NB4 (cell line): ENCODE measurements at places on chromosomes 12 and 14.

DNA sequence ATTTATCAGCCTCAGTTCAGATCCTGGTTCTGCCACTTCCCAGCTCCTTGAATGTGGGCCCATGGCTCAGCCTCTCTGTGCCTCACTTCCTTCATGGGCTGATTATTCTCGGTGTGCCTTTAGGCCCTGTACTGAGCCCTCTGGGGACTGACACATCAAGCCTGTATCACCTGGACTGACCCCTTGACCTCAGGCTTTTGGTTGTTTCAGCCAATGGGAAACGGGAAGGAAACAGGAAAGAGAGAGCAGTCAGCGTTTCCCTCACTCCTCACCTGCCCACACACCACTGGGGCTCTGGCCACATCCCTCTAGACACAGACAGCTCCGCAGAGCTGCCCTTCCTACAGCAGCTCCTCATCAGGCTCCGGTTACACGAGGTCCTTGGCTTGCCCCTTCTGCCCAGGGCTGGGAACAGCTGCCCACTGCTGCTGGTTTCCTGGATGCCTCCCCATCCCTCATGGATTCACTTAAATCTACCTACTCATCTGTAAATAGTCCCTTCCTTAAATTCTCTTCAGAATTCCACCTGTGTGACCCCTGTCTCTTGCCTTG, 37.0 kb upstream of the ITPR2 start:
- DNase-seq, result no peak

GRCh38 chr14:97066068-97066899, 269.1 kb downstream of the VRK1 start:
- DNase-seq, result no peak

DNA sequence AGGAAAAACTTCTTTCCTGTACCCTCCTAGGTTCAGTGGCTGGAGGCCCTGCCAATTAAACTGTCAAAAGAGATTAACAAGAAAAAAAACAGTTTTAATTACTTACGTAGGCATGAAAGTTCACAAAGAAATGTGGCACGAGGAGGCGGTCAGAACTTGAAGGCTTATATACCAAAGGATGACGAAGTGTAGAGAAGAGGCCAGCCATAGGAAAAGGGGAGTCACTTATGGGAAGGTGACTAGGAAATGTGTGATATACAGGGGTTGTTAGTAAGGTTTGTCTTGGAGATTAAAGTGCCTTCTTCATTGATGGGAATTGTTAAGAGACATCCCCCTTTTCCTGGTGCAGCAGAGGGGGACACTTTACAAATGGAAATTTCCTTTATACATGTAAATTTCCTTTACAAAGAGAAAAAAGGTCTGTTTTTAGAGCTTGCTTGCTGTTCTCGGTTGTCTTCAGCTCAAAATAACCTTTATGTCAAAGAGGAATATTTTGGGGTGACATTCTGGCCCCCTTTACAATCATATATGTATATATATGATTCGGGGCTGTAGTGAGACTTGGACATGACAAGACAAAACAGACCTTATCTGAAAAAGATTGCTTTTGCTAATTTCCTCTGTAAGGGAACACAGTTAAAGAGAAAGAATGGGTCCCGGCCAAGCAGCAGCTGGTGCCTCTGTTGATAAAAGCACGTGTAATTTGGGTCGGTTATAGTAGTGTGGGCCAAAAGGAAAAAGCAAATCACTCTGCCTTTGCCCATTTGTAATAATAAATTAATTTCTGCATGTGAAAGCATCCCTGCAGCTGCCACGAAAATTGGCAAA, 38.6 kb downstream of the SYNE2 start:
- no peak for DNase-seq

DNA sequence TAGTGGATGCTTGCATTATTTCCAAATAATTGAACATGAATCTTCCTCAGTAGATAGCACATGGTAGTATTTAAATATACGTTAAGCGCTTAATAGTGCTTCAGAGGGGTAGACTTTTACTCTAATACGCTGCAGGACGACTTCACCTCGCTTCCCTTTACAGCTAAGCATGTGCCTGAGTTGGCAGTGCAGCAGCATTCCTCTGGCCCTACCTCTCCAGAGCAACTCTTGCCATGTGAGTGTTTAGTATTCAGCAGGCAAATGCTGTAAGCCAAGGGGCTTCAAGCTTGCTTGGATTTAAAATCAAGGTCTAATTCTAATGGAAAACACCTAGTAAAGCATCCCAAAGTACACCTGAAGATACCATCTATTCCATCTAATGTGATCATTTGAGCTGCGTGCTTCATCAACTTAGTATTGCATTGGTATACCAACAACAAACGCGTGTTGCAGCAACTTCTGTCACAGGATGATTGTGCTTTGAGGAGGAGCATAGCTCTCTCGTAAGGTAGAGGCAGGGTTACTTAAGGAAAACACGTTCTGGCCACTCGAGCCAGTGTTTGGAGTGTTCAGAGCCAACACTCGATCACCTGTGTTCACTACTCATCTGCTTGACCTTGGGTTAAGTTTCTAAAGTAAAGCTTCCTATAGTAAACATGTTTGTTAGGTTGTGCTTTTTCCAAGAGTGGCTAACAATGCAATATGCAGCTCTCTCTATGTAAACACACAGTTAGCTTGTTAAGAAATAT, 60.6 kb downstream of the PIWIL1 start:
- no peak for DNase-seq

GRCh38 chr14:94046696-94047250, 20.6 kb downstream of the OTUB2 start:
- DNase-seq, result no peak

- no peak for DNase-seq
These were observed 112.4 kb downstream of the BCL11B start for GRCh38 chr14:99159341-99160340.

DNA sequence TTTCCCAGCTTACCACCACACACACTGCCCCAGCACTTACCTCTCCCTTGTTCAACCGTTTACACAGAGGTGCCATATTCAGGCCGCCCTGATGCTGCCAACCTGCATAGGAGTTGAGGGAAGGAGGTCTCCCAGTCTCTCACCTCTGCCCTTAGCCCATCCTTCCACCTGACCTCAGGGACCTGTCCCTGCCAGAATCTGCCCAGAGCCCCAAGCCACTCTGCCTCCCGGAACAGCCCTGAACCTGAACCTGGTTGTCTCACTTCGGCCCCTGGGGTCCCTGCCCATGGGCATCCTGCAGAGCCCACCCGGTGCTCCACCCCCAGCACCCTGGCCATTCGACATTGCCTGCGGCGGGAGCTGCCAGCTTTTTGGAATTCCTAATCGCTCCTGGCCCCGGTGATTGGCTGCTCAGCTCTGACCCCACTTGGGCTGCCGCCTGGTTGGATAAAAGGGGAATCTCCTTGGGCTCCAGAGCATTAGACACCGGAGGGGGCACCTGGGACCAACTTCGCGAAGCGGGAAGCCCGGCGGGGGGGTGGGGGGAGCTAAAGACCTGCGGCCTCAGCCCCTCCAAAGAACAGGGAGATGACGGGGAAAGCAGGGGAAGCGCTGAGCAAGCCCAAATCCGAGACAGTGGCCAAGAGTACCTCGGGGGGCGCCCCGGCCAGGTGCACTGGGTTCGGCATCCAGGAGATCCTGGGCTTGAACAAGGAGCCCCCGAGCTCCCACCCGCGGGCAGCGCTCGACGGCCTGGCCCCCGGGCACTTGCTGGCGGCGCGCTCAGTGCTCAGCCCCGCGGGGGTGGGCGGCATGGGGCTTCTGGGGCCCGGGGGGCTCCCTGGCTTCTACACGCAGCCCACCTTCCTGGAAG, at the start of gene VSX2:
Gene VSX2 (plus strand): TSS at position 476 of the 874 bp plus-strand sequence. CDS start 113 bp downstream, at position 589.
- DNase-seq, result no peak

GRCh38 chr14:65019944-65020566, 33.4 kb downstream of the FNTB start:
- peak; percentile 79 for DNase-seq

DNA sequence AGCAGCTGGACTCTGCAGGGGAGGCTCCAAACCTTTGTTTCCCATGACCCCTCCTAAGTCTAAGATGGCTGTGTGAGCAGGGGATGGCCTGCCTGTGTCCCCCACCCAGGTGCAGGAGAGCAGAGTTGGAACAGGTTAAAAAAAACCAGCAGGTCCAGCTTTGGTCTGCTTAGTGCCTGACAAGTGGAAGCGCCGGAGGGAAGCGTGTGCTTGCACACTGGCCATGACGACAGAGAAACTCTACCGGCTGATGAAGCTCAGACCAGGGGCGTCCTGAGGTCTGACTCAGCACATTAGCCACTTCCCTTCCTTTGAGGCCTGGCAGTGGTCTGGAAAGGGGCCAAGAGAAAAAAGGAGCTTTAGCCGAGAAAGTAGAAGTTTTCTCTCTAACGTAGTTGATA, 280.1 kb downstream of the VRK1 start:
- DNase-seq, result peak; percentile 92

- no peak for DNase-seq
These were observed 442.2 kb upstream of the CCDC196 start for GRCh38 chr14:66043921-66044320.

- DNase-seq, result no peak
These were observed 114.0 kb downstream of the SLC41A2 start for GRCh38 chr12:104844123-104844522.

- DNase-seq, result peak; percentile 53
These were observed 25.9 kb upstream of the CRIP2 start for GRCh38 chr14:105448706-105449111.

- DNase-seq, result no peak
These were observed 786.3 kb upstream of the NOVA1 start for GRCh38 chr14:27384124-27384523.

DNA sequence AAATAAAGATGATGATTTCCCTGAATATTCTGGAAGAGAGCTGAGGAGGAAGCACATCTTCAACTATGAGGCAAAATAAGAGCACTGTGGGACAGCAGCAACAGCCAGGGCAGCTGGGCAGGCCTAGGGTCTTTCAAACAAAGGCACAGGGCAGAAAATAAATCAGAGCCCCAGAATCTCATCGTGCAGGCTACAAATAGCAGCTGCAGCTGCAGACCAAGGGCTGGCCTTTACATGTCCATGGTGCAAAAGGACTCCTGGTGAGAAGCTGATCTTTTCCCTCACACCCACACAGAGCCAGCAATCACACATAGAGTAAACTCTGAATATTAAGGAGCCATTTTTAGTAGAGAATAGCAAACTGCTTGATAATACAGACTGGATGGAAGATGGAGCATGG, 13.6 kb upstream of the MYBPC1 start:
- DNase-seq, result no peak

DNA sequence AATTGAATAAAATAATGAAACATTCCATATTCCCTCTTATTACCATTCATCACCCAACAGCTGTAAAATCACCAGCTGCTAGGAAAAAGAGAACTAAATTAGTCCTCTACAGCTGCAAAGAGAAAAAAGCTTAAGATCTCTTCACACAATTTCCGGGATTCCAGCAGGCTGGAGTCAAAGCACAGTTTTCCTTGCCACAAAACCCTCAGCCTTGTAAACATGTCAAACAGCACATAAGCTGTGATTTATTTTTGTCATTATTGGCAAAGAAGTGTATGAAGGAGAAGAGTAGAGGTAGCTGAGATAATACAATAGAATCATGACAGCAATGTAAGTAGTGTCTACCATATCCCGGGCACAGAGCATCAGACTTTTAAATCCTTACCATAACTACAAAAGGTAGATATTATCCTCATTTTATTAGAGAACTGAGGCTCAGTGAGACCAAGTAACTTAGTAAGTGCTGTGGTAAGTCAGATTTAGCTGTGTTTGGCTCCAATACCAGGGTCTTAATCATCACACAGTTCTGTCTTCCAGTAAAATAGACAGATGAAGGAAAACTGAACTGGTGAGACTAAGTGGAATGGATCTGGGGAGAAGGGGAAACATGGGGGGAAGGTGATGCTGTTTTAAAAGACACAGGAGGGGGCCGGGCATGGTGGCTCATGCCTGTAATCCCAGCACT, 57.3 kb downstream of the NTN4 start:
- DNase-seq, result no peak

- no peak for DNase-seq
These were observed 178.4 kb downstream of the KCNA5 start for GRCh38 chr12:5222011-5222461.

GRCh38 chr14:62934439-62934838, 110.8 kb downstream of the KCNH5 start:
- no peak for DNase-seq

GRCh38 chr12:74983917-74984316, 225.7 kb downstream of the KCNC2 start:
- DNase-seq, result no peak

- no peak for DNase-seq
These were observed 236.1 kb upstream of the DDHD1 start for GRCh38 chr14:53389202-53389601.

DNA sequence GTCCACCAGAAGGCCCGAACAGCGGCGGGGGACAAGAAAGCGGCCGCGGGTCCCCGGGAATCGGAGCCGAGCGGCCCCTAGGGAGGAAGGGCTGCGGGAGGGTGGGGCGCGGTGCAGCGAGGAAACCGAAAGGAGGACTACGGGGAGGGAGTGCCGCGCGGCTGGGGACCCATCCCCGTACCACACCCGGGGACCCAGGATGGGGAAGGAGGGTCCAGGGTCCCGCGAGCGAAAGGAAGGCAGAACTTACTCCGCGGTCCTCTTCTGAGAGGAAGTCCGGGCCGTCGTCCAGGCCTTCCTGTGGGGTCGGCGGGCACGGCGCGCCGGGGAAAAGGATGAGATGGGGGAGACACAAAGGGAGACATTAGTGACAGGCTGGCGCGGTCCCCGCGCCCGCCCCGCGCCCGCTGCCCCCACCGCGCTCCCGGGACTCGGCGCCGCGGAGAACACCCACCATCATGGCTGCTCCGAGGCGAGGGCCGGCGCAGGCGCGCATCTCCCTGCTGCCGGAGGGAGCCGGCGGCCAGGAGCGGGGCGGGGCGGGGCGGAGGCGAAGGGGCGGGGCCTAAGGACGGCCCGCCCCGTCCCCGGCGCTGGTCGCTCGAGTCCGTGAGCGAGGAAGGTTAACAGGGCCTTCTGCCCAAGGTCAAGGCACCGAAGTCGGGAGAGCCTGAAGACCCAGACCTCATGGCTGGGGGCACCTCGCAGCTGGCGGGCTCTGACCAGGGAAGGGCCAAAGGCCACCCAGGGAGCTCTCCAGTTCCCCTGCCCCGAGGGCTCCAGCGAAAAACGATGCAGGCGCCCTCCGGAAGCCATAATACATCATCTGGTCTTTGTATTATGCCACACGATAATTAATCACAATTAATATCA, at the start of gene SNX6:
Gene SNX6 (minus strand): TSS at position 492 of the 873 bp plus-strand sequence. CDS start 32 bp downstream, at position 460.
- DNase-seq, result peak; percentile 80

DNA sequence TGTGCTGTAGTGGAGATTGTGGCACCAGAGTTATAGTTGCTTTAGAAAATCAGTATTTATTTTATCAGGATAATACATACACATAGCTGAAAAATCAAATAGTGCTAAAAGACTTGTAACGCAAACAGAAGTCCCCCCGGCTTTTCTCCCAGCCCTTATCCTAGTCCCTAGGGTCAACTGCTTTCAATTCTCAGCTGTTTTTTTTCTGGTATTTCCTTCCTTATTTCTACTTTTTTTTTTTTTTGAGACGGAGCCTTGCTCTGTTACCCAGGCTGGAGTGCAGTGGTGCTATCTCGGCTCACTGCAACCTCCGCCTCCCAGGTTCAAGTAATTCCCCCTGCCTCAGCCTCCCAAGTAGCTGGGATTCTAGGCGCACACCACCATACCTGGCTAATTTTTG, 8.4 kb upstream of the CTDSP2 start:
- no peak for DNase-seq
